ENCODE measurements at places on chromosomes 1 and 21. TPM values are rescaled to one million over a fixed set of nuclear protein-coding genes. Genes with fewer than 3 reads are reported as not detected.

GRCh38 chr1:42319871-42320484, 15.1 kb downstream of the FOXJ3 start:
- H3K36me3 ChIP-seq: no peaks in the 10 kb centered on the region
- peak overlapping the region; percentile 28 for H3K4me3 ChIP-seq
- peak; percentile 63 for DNase-seq
- peaks cover 20% of the 10 kb centered on the region for H3K4me1 ChIP-seq
- H3K27ac ChIP-seq: peak overlapping the region; percentile 64

DNA sequence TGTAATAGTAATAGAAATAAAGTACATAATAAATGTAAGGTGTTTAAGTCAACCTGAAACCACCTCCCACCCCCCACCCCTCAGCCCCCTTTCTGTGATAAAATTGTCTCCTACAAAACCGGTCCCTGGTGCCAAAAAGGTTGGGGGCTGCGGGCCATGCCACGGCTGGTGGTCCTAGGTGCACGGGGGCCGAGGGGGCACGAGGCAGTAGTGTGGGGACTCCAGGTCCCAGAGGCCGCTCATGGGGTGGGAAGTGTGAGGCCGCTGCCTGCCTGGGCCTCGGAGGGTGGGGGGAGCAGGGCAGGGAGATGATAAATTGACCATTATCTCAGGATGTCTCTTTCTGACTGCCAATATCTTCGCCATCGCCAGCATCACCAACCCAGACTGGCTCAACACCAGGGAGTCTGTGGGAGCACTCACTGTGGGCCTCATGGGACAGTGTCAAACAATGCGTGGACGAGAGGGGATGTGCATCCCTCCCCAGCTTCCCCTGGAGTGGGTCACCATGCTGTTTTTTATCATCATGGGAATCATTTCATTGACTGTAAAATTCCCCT, 6.5 kb downstream of the ZBTB17 start:
- no peak overlapping the region for H3K4me3 ChIP-seq
- no peak for DNase-seq
- no peak overlapping the region for H3K27ac ChIP-seq
- H3K4me1 ChIP-seq: peaks cover 49% of the 10 kb centered on the region
- peaks cover 25% of the 10 kb centered on the region for H3K36me3 ChIP-seq

DNA sequence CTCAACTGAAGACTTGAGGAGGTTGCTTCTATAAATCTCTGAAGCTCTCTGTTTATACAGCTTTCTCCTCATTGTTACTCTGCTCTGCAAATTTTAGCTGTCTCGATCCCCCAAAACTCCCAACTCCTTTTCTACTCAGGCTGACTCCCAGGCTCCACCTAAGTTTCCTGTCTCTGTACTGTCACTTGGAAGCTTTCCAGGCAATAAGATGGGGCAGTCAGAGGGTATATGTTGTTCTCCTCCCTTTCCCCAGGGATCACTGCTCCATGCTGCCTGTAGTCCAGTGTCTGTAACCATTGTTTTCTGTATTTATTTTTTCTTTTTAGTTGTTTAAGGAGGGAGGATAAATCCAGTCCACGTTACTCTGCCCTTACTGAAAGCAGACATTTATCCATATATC, 13.4 kb downstream of the TSNAX start:
- H3K4me1 ChIP-seq: no peaks in the 10 kb centered on the region
- no peak overlapping the region for H3K27ac ChIP-seq
- peaks cover 74% of the 10 kb centered on the region for H3K36me3 ChIP-seq

DNA sequence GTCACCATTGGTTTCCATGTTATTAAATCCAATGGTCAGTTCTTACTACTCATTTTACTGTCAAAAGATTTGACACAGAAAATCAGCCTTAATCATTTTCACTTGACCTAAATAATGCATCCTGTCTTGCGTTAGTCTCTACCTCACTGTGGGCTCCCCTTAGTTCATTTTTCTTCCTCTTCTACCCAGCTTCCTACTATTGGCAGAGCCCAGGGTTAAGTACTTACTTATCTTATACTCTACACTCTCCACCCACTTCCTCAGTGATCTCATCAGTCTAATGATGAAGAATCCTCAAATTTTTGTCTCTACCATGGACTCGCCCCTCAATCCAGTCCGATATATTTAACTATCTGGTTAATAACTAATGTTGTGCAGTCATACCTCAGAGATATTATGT, 735.9 kb downstream of the KCNT2 start:
- DNase-seq: no peak
- H3K27me3 ChIP-seq: no peaks in the 10 kb centered on the region
- H3K27ac ChIP-seq: no peak overlapping the region
- H3K36me3 ChIP-seq: no peaks in the 10 kb centered on the region
- H3K4me3 ChIP-seq: no peak overlapping the region

DNA sequence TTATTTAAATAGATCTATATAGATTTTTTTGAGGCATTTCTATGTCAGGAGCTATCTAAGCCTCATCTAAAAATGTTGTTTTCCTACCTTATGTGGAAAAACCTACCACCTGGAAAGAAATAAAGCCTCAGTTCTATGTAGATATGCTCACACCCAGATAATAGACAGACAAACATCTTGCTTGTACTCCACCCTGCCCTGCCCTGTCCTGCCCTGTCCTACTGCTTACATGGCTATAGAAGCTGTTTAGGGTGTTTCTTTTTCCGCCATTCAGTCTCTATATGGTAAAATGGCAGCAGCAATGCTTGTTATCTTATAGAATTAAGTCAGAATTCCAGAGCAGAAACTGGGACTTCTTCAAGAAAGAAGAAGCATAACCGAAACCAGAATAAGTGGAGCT, 13.4 kb downstream of the CTTNBP2NL start:
- H3K27me3 ChIP-seq: no peaks in the 10 kb centered on the region
- H3K4me1 ChIP-seq: no peaks in the 10 kb centered on the region
- no peak for DNase-seq
- H3K4me3 ChIP-seq: no peak overlapping the region
- H3K36me3 ChIP-seq: no peaks in the 10 kb centered on the region

- peaks cover 12% of the 10 kb centered on the region for H3K4me1 ChIP-seq
- H3K36me3 ChIP-seq: no peaks in the 10 kb centered on the region
- peaks cover 43% of the 10 kb centered on the region for H3K27me3 ChIP-seq
- H3K27ac ChIP-seq: no peak overlapping the region
These were observed 55.6 kb downstream of the NKAIN1 start for GRCh38 chr1:31183927-31184554.

GRCh38 chr1:19326748-19327065, 14.6 kb downstream of the SLC66A1 start:
- H3K27me3 ChIP-seq: no peaks in the 10 kb centered on the region
- no peak for DNase-seq
- H3K36me3 ChIP-seq: peaks cover 17% of the 10 kb centered on the region
- H3K27ac ChIP-seq: no peak overlapping the region

GRCh38 chr1:36411674-36412648, 14.3 kb upstream of the LSM10 start:
- H3K4me3 ChIP-seq: no peak overlapping the region
- DNase-seq: no peak
- no peaks in the 10 kb centered on the region for H3K27me3 ChIP-seq

- no peak overlapping the region for H3K4me3 ChIP-seq
- H3K27ac ChIP-seq: no peak overlapping the region
- no peak for DNase-seq
- peaks cover 19% of the 10 kb centered on the region for H3K4me1 ChIP-seq
- H3K36me3 ChIP-seq: peaks cover 27% of the 10 kb centered on the region
These were observed 1.6 kb downstream of the GLMP start for GRCh38 chr1:156293895-156294294.

Gene CDCA8
- total RNA-seq: 0.36 TPM

- no peak for DNase-seq
- no peaks in the 10 kb centered on the region for H3K4me1 ChIP-seq
- H3K27me3 ChIP-seq: no peaks in the 10 kb centered on the region
- no peak overlapping the region for H3K27ac ChIP-seq
These were observed 17.1 kb upstream of the KIF1B start for GRCh38 chr1:10193288-10193687.

GRCh38 chr1:201791779-201792173, 37.2 kb upstream of the IPO9 start:
- peaks cover 6% of the 10 kb centered on the region for H3K4me1 ChIP-seq
- DNase-seq: no peak
- H3K27ac ChIP-seq: no peak overlapping the region
- no peaks in the 10 kb centered on the region for H3K36me3 ChIP-seq
- H3K4me3 ChIP-seq: no peak overlapping the region
- H3K27me3 ChIP-seq: no peaks in the 10 kb centered on the region

Gene NAV1
- 2.8 TPM for total RNA-seq

Gene FCER1A
- total RNA-seq: 0.45 TPM

DNA sequence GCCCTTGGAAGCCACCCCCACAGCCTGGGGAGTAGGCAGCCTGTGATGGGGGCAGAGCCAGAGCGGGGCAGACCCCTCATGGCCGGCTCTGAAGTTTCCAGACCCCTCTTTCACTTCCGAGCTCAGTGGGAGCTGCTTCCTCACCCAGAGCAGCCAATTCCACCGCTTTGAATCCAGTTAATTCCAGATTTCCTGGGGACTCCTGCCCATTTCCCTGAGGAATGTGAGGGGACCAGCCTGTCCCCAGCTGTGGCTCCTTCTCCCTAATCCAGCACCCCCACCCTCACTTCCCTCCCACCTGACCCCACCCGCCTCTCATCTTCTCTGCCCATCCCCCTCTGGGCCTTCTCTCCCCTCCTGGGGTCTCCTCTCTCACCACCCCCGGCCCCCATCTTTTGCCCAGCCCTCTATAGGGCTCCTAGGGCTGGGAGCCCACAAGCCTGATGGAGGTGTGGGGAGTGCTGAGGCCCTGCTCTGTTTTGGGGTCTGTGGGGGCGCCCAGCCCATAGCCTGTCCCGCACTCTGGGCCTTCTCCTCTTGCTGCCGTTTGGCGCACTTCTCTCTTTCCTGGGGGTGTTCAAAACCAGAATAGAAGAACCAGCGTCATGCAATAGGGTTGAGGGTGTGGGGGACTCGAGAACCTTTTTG, 26.2 kb upstream of the TNFRSF1B start:
- DNase-seq: no peak
- H3K36me3 ChIP-seq: no peaks in the 10 kb centered on the region
- no peak overlapping the region for H3K4me3 ChIP-seq

DNA sequence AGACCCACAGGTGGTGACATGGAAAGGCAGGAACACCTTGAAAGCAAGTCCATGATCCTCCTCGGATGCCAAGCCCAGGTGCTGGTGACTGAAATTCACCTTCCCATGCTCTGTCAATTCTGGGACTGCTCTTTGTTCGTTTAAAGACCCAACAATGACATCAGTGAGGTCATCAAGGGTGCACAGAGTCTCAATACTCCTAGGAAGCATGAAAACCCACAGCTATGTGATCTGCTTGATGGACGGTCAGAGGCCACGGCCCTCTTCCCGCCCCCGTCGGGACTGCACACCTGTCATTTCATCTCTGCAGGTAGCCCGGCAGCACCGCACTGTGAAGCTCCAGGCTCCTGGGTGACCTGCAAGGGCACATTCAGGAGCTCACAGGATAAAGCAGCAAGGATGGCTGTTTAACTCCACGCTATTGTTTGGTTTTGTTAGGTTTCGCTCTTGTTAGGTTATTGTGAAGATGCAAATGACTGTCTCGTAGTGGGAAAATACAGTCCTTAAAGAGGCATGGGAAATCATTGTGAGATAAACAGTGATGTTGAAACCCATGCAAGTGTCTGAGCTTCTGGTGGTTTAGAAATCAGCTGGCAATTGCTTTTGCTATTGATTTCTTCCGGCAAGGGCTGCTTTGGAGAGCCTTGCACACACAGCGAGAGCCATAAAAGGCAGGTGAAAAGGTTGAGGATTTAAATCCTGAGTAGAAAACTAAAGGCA, 124.8 kb upstream of the AJAP1 start:
- H3K27ac ChIP-seq: no peak overlapping the region
- H3K36me3 ChIP-seq: no peaks in the 10 kb centered on the region
- no peaks in the 10 kb centered on the region for H3K27me3 ChIP-seq
- no peak for DNase-seq
- no peaks in the 10 kb centered on the region for H3K4me1 ChIP-seq
- H3K4me3 ChIP-seq: no peak overlapping the region

DNA sequence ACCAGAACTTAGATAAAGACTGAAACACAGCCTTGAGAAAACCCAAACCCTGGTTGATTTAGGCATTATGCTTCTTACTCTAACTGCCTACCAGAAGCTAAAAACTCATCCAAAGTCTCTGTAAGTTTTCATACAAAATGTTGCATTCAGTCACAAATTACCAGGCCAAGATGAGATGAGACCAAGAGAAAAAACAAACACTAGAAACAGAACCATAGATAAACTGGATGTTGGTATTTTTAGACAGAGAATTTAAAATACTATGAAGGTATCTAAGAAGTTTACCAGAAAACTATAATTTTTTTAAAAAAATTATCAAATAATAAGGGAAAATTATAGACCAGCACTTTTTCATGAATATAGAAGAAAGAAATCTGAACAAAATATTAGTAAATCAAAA, 180.5 kb downstream of the VPS13D start:
- no peak overlapping the region for H3K4me3 ChIP-seq
- H3K27ac ChIP-seq: no peak overlapping the region
- H3K36me3 ChIP-seq: peaks cover 28% of the 10 kb centered on the region
- DNase-seq: no peak

DNA sequence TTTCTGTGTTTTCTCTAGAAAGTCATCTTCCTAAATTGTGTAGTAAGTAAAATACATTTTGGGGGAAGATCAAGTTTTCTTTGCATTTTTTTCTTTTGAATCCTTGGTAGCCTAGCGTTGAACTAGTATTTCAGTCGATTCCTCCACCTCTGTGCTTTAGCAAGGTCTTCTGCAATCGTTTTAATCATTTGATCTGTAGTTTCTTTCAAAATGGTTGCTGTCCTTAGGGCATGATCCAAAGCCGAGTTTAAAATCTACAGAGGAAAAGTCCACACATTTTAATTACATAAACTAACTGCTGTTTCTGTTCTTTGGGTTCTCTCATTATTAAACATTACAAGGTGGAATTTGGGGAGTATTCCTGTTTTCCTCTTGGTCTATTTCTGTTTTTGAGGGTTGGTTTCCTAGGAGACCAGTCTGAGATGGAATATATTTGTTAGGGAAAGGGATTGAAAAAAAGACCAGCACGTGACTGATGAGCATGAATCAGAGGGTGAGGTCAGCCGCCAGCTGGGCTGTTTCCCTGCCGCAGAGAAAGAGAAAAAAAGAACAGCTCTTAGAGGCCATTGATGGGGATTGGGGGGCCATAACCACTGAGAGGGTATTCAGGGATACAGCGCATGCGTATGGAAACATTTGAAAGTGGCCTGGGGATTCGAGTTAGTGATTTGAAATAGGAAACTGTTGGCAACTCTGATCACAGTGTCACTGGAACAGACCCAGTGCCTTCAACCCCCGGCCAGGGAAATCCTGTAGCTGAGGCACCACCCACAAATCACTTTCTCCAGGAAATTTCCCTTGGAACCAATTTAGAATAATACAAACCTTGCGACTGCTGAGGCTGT, 40.6 kb downstream of the AKNAD1 start:
- no peaks in the 10 kb centered on the region for H3K36me3 ChIP-seq
- H3K27ac ChIP-seq: no peak overlapping the region
- H3K27me3 ChIP-seq: no peaks in the 10 kb centered on the region
- H3K4me1 ChIP-seq: no peaks in the 10 kb centered on the region

GRCh38 chr1:167601442-167602383, 28.3 kb upstream of the RCSD1 start:
- H3K27me3 ChIP-seq: no peaks in the 10 kb centered on the region
- no peaks in the 10 kb centered on the region for H3K36me3 ChIP-seq
- H3K27ac ChIP-seq: no peak overlapping the region
- DNase-seq: no peak
- peaks cover 35% of the 10 kb centered on the region for H3K4me1 ChIP-seq

GRCh38 chr1:62045574-62045973, 149.1 kb upstream of the L1TD1 start:
- peaks cover 13% of the 10 kb centered on the region for H3K36me3 ChIP-seq
- H3K27ac ChIP-seq: no peak overlapping the region
- no peaks in the 10 kb centered on the region for H3K27me3 ChIP-seq
- no peaks in the 10 kb centered on the region for H3K4me1 ChIP-seq

Data from CD4-positive, alpha-beta T cell (primary cell).